Bronchial smooth muscle cell (primary cell): ENCODE measurements at places on chromosomes 7 and 10. TPM values are rescaled to one million over a fixed set of nuclear protein-coding genes. Genes with fewer than 3 reads are reported as not detected.

MPLKIP gene
- total RNA-seq = 4.2 and 13.7 TPM in 2 replicates

SCD gene
- 109 and 329 TPM in 2 replicates for total RNA-seq

LRIT1 gene
- total RNA-seq = not detected in 2 replicates

GDF2 gene
- total RNA-seq = not detected in 2 replicates

TMEM254 gene
- 6.9 and 9.9 TPM in 2 replicates for total RNA-seq

CCDC146 gene
- 2.1 and 2.8 TPM in 2 replicates for total RNA-seq

SFRP4 gene
- 0.32 and 1.5 TPM in 2 replicates for total RNA-seq

CALHM1 gene
- total RNA-seq = not detected in 2 replicates

BMPR1A gene
- 41.3 and 47.3 TPM in 2 replicates for total RNA-seq

ATOH7 gene
- total RNA-seq = not detected in 2 replicates

STEAP2 gene
- total RNA-seq = 22.1 and 32.4 TPM in 2 replicates

PKD2L1 gene
- total RNA-seq = not detected in 2 replicates

PKD1L1 gene
- under 0.01 TPM in 2 replicates for total RNA-seq

NAT16 gene
- total RNA-seq = not detected in 2 replicates

HYAL4 gene
- not detected in 2 replicates for total RNA-seq

MACC1 gene
- total RNA-seq = 0.09 and 0.47 TPM in 2 replicates

DGKI gene
- total RNA-seq = 1.9 and 2.5 TPM in 2 replicates

UCN3 gene
- total RNA-seq = not detected in 2 replicates

CYP51A1 gene
- 111 and 154 TPM in 2 replicates for total RNA-seq

ODAD2 gene
- under 0.01 and 0.32 TPM in 2 replicates for total RNA-seq
